ENCODE measurements at places on chromosomes 16 and 17.

- DNase-seq = peak; percentile 82
These were observed 340 bp upstream of the ROGDI start for GRCh38 chr16:4802659-4803287.

GRCh38 chr17:60971515-60972369, 294.1 kb downstream of the BCAS3 start:
- peak; percentile 3 for DNase-seq

GRCh38 chr17:18985475-18985874, 19.1 kb downstream of the FAM83G start:
- no peak for DNase-seq

GRCh38 chr17:42287305-42287976, 857 bp upstream of the STAT5A start:
- no peak for DNase-seq

GRCh38 chr16:73427164-73427563, 379.2 kb upstream of the ZFHX3 start:
- DNase-seq = no peak

- DNase-seq = no peak
These were observed 487.5 kb upstream of the SALL1 start for GRCh38 chr16:51638339-51639135.

DNA sequence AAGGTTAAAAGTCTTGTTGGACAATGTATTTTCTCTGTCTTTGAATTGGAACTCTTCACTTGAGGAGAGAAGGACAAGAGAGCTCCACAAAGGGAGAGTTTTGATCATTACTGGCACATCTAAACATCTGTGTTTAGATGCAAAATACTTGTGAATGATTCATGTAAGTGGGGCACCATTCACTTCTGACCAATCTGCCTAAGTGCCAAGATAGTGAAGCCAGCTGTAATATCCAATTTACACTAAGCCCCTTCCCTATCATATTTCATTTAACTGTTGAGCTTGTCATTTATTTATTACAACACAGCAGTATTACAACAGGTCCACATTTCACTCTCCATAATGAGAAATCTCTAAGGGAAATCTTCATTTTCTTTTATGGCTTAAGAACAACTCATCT, 832.3 kb upstream of the GOT2 start:
- DNase-seq = no peak

- DNase-seq = no peak
These were observed 15.8 kb upstream of the BRD7 start for GRCh38 chr16:50384500-50385135.

DNA sequence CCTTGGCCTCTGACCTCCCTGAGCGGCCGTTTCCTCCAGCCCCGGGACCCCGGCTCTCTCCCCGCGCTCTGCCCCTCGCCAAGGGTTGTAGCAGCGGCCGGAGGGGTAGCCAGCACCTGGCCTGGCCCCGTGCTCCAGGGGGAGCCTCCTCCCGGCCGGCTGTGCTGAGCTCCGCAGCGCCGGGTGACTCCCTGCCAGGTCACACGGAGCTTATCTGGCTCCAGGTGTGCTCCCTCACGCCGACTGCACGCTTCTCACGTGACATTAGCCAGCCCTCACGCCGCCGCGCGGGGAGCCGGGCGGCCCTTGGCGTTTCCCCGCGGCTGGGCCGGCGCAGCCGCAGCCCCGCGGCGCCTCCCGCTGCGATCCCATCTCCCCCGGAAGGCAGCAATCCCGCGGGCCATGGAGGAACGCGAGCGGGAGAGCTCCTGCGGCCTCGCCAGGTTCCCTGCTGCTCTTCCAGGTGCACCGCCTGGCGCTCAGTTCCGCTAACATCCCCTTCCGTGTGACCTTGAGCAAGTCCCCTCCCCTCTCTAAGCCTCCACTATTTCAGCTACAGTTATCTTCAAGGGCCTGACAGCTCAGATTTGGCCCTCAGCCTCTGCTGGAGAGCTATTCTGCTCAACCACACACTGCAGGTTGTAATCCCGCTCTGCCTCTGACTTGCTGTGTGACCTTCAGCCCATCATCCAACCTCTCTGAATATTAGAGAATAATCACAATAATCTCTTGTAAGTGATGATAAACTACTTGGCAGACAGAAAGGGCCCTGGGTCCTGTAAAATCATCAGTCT, 3.4 kb downstream of the MYO18A start:
- peak; percentile 50 for DNase-seq

DNA sequence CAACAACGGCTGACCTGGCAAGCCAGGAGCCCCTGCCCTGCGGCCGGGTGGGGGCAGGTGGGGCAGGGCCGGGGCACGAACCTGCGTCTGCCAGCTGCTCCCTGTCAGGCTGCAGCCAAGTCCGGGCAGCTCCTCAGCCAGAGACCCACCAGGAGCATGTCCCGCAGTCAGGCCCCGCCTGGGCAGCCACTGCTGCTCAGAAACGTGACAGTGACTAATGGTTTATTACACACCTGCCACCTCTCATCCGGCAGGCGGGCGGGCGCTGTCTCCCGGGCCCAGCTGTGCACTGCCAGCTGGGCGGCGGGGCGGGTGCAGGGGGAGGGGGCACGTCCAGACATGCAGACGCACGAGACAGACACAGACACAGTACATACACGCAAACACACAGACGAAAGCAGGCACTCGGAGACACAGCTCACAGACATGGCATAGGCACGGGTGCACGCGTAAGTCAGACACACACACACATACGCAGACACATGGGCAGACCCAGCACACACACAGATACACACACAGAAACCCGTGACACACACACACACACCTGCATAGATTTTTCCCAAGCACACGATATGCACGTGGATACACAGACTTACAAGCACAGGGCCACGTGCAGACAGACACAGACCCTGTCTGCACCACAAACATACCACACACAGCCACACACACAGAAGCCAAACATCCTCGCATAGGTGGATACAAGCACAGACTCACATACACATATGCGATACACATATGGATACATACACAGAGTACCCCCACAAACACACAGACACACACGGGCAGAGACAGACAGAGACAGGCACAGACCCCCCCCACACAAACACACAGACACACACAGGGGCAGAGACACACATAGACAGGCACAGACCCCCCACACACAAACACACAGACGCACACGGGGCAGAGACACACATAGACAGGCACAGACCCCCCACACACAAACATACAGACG, 248.3 kb upstream of the CIBAR2 start:
- no peak for DNase-seq

- no peak for DNase-seq
These were observed 54.1 kb downstream of the METRNL start for GRCh38 chr17:83133302-83134121.

DNA sequence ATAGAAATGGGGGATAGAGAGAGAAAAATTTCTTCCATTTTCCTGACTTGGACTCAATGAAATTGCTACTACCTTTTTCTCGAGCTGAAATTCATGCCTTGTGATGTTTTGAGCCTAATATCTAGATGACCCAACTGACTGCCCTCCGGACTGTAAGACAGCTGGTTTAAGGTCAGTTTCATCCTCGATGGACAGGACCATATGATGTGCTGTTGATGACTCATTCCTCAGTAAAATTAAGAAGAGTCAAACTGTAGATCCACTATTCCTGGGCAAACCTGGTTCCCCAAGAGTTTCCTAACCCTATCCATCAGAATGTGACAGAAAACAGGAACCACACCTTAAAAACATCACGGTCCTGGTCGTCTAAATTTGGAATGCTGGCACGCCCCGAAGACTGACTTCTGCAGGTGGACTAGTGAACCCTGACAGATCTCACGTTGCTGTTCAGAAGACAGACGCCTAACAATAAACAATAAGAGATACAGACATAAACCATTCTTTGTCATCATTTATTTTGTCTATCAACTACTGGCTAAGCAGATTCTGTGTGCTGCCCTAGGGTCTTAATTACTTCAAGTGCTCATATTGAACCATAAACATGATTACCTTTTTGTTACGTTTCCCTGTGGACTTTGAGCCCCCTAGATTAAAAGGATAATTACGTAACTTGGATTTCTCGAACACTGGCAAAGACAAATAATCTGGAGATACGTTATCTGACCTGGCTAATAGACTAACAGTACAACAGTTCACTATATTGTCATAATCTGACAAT, 45.1 kb upstream of the NOS2 start:
- no peak for DNase-seq

- no peak for DNase-seq
These were observed 209.0 kb downstream of the SNX29 start for GRCh38 chr16:12185563-12185962.

DNA sequence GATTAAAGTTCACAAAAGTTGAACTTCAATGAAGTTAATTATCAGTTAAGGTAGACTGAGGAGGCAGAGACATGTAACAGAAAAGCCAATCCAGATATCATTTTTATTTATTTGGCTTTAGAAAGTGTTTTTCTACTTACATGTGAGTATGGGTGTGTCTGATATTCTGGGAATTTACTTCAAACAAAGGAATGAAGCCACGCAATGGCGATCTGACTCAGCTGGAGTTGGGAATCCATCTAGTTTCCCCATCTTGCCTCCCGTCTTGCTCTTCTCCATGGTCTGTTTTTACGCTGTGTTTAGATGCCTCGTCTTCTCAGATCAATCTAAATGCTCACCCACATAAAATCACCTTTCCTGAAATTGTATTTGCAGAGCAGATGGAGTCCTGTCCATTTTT, 1.7 kb upstream of the KCNJ16 start:
- DNase-seq = no peak

DNA sequence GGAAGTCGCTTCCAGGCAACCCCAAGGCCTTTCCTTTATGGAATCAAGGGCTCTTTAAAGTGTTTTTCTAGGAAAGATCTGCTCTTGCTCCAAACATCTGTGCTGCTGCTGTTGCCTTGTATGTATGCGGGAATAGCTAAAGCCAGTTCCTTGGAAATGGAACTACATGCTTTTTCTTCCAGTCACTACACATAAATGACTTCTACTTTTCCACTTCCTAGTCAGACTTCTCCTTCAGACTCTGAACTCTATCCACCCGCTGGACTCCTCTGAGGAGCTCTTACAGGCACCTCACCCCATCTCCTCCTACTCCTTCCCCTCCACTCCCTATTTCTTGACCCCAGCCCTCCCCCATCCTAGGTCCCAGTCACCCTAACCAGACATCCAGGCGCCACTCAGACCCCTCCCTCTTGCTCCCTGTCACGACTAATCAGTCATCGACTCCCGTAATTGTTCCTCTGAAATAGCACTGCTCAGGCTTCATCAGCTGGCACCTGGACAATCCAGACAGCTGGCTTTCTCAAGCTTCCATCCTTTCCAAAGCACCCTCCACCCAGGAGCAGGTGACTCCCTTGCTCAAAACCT, 15.0 kb upstream of the PEMT start:
- DNase-seq = no peak

Measured in effector CD4-positive, alpha-beta T cell (primary cell).